Hair follicle dermal papilla cell (primary cell): ENCODE measurements at places on chromosomes 5 and 9. TPM values are rescaled to one million over a fixed set of nuclear protein-coding genes. Genes with fewer than 3 reads are reported as not detected.

Gene LCN15
- not detected in 2 replicates for total RNA-seq

Gene LIX1
- not detected in 2 replicates for total RNA-seq

Gene DRD1
- total RNA-seq = under 0.01 and 0.36 TPM in 2 replicates

Gene SLCO4C1
- total RNA-seq = 0.49 and 0.65 TPM in 2 replicates

Gene WDR55
- 29.0 and 34.4 TPM in 2 replicates for total RNA-seq

Gene FRRS1L
- 1.9 and 4.5 TPM in 2 replicates for total RNA-seq

Gene IL7R
- 12.0 and 13.2 TPM in 2 replicates for total RNA-seq

Gene AGPAT2
- total RNA-seq = 36.0 and 37.6 TPM in 2 replicates
